Adrenal gland (tissue), 19 donors: ENCODE measurements at places on chromosomes 4 and X.

GRCh38 chr4:7423801-7424552 is 10.8 kb downstream of the PSAPL1 start:
- no peak for DNase-seq

- no peak for DNase-seq
Observed at GRCh38 chr4:17068392-17068791, 169.9 kb upstream of the LDB2 start.

DNA sequence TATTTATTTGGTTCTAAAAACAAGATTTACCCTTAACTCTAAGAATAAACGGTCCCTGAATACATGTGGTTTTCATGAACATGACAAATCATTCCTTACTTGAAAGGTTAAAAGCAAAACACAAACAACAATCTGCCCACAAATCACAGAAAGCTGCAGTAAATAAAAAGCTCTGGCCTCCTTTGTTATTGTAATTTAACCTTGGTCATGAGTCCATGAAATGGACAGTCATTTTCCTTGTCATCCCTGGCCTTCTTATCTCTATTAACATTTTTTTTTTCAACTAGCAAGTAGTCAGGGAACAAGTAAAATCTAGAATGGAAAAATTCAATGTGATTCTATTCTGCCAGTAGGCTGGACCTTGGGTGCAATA is 92.7 kb downstream of the SCD5 start:
- no peak for DNase-seq

DNA sequence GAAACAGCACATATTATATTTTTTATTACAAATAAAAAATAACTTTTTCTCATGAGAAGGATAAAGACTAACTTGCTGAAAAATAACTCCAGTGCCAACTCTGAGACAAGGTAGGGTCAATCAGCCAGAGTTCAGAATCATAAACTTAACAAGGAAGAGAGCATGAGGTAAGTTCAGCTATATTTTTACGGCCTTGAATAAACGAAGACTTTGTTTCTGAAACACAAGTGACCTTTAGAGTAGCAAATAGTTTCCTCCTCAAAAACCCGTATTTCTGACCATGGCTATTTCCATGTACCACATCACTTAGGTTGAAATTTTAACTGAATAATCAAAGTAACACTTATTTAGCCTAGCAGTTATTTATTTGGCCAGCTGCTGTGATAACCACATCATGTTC is 45.5 kb downstream of the PRDM5 start:
- DNase-seq: no peak

DNA sequence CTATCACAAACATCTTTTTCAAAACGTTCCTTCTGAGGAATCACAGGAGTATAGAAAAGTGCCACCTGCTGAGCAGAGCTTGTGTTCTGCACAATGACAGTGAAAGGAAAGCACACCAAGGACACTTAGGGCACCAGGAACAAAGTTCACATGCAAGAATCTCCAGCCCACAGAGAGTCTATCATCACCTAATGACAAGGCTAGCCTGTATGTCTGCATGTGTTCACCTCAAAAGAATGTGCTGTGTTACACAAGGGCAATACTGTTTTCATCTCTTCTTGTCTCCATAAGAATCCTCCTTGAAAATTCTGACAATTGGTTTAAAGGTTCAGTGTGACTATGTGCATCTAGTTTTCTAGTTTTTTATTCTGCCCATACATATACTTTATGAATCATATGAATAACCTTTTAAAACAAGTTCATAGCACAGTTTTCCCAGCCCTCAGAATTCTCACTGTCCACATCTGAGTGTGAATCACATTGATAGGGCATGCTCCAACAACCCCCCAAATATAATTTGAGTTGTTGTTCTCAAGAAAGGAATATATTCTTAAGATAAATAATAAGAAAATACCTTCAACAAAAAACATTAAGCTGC is 118.0 kb downstream of the PWWP3B start:
- no peak for DNase-seq

DNA sequence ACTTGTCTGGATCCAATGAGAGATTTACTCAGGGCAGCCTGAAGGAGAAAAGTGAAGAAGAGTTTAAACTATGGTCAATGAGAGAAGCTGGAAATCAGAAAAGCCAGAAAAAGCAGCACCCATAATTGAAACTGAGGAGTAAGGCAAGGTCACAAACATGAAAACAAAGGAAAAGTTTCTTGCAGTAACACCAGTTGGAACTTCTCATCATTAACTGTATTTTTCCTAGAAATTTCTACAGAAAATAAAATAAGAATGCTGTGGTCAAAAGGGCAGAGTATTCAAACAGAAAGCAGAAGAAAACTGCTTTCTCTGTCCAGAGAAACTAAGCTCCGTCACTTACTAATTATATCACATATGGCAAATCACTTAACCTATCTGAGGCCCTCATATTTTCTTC is 102.2 kb downstream of the OR13H1 start:
- no peak for DNase-seq

GRCh38 chr4:1116838-1117237 is 3.5 kb upstream of the RNF212 start:
- no peak for DNase-seq

DNA sequence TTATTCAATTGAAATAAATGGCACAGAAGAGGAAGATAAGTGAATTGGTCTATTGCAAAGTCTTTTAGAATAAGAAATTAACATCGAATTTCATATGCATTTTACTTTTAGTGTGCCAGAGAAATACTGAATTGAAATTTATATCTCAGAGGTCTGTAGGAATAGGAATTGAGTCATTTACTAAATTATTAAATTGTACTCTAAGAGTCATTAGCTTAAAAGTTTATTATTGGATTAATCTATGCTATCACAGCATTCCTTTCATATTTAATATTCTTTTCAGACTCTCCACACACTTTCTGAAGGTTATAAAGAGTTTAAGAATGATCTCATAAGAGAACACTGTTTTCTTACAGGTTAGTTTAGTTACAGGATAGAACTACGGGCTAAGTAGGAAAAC is 2711.5 kb downstream of the ARAP2 start:
- DNase-seq: no peak

DNA sequence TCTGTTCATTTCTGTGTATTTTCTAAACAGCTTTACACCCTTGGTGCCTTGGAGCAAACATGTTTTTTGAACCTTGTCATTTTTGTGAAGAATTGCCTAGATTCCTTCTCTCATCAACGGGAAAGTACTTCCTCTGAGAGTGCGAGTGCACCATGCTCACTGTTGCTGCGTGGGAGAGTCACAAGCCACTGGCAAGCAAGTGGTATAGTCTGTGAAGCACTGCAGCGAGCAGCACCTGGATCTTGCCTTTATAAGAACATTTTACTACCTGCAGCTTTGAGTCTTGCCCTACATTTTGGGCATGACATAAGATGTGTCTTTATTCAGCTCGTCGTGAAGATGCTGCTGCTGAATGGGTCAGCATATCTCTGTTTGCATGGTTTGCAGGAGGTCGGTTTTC is 44.9 kb downstream of the HADH start:
- no peak for DNase-seq

DNA sequence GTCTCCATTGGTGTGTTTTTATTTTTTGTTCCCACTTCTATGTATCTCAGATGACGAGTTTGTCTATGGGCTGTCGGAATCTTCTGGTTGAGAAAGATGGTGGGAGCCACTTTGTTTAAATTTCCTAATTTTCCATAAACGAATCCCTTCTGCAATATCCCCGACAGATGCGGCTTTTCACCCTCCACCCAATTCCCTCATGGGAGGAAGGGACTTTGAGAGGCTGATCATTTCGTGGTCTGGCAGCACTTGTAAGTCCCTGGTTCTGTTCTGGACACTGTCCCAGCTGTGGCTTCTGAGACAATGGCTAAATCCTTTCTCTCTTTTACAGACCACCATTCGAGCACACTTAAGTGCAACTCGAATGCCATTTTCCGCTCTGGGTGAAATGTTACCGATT is 72.2 kb upstream of the PUDP start:
- no peak for DNase-seq

DNA sequence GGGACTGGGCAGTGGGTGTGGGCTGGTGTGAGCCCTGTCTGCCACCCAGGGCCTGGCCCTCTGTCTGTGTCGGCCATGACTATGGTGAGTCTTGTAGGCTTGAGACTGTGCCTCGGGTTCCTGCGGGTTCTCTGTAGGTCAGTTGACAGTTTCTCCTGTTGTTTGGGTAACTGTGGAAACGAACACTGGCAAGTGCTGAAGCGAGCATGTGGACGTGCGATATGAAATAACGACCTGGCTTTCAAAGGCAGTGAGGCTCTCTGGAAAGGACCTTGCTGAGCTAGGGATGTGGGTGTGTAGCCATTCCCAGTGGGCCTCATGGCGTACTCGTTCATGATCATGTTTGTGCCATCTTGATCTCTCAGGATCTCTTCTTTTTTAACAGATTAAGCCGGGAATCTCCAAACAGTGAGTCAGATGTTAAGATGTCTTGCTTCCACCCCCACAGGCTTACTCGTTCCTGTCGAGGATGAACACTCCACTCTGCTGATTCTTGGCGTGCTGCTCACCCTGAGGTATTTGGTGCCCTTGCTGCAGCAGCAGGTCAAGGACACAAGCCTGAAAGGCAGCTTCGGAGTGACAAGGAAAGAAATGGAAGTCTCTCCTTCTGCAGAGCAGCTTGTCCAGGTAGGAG is 41.3 kb downstream of the HTT start:
- no peak for DNase-seq

DNA sequence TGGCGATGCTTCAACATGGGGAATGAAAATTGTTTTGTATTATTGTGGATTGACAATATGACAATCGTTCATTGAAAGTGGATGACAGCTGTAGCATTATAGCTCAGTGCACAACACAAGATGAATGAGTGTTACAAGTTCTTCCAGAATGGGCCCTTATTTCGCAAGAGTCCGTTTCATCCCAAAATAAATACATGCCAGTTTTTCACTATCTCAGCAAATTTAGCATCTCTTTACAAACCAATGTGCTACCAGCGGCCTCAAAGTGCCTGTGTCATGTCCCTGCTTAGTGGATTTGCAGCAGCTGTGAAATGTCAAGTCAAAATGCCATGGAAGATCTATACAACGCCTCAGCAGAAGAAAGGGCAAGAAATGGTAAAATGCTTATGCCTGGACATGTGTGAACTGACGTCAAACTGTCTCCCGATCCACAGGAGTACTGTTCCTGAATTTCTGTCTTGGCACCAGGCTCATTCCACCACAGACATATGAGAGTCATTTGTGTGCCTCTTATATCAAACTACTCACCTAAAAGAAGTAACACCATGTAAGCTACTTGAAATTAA is 109.6 kb downstream of the MAML3 start:
- no peak for DNase-seq

DNA sequence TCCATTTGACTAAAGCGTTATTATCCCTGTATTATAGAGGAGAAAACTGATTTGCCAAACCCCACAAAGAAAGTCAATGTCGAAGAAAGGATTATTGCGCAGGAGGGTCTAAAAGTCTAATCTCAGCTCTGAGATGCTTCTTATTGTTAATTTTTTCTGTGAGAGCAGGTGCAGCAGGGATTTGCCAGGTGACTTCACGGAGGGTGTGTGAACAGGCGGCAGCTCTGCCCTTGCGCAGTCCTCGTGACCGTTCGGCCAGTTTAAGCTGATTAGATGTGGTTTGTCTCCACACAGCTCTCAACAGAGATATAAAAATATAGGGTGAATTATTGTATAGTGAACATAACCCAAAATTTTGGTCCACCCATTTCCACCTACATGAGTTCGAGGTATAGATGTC is 28.5 kb downstream of the TENM3 start:
- DNase-seq: no peak

GRCh38 chr4:156137679-156138473 is 184.2 kb upstream of the CTSO start:
- no peak for DNase-seq
